Central memory CD4-positive, alpha-beta T cell (primary cell): ENCODE measurements at places on chromosomes 6 and 20.

- DNase-seq, result no peak
Measured at GRCh38 chr20:45971425-45971674, 653 bp downstream of the ZNF335 start.

DNA sequence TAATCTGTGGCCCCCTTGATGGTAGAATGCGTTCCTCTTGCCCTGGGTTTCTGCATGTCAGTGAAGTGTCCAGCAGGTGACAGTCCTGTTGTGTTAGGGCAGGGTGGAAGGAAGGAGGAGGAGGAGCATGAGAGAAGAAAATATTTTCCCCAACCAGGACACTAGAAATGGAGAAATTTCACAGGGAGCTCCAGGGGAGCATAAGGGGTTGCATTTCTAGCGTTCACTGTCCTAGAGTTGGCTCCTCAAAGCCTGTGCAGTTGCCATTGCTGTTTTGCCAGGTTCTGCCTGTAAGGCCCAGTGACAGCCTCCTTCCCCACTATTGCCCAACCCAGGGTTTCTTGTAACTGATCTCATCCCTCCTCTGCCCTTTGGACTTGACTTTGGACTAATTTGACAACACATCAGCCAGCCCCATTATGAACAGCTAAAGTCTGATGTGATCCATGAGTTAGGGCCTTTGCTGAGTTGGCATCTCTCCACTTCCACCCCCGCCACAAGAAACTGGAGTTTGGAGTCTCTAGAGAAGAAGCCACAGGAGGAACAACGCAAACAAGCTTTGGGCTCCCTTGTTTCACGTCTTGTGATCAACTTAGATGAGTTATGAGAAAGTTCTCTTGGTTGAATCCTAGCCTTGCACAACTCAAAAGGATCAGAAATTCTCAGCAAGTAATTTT is 14.0 kb upstream of the FAM50B start:
- DNase-seq, result no peak

GRCh38 chr20:7984192-7984591 is 35.4 kb downstream of the TMX4 start:
- no peak for DNase-seq

- DNase-seq, result no peak
Measured at GRCh38 chr6:47532981-47533585, 55.5 kb downstream of the CD2AP start.

DNA sequence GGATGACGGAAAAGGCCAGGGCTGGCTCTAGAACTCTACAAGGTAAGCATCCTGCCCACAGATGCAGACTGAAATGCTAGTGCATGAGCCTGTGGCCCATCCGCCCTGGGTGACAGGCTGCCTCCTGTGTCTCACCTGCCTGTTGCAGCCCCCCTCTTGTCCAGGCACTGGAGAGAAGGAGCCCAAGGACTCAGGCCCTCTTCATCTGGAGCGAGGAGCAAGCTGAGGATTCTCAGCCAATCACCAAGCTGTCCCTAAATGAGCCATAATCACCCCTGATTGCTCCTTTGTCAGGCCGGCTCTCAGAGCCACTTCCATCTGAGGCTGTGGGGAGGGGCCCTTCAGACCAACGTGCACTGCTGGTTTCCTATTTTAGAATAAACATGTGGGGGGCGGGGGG is 10.0 kb upstream of the SLC32A1 start:
- DNase-seq, result no peak

DNA sequence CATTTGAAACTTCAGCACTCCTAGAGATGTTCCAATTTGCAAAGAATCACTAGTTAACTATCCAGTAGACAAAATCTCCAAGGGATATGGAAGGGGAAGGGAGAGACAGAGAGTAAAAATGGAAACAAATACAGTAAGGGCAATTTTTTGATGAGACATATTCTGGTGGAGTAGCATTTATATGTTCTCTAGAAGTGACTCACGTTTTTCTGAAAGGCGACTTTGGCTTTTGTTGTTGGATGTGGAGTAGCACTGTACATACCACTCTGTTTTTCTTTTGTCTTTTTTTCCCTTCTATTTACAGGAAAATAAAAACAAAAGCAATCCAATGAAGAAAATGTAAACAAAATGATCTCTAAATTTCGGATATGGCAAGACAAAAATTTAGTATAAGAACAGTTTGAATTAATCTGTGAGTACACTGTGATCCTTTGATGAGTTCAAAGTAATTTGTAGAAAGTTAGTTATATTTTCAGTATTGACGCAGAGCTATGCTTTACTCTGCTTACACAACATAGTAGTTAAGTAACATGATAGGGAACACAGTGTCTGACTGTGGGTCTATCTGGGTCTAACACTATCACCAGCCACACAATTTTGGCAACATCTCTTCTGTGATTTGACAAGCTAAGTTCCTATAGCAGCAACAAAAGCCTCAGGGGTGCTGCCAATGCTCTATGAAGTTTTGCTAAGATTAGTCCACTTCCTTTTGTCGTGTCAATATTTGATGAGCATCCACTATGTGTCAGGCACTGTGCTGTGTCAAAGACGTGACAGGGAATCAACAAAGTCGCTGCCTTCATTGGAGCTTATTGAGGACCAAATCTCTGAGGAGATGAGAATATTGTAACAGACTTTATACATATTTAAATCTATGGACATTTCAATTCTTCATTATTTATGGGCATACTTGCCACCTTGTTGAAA is 27.3 kb upstream of the TAGAP start:
- no peak for DNase-seq

- DNase-seq, result no peak
Measured at GRCh38 chr20:47041396-47041899, 146.8 kb downstream of the EYA2 start.

GRCh38 chr20:3330046-3330741 is 77.3 kb downstream of the DNAAF9 start:
- no peak for DNase-seq

DNA sequence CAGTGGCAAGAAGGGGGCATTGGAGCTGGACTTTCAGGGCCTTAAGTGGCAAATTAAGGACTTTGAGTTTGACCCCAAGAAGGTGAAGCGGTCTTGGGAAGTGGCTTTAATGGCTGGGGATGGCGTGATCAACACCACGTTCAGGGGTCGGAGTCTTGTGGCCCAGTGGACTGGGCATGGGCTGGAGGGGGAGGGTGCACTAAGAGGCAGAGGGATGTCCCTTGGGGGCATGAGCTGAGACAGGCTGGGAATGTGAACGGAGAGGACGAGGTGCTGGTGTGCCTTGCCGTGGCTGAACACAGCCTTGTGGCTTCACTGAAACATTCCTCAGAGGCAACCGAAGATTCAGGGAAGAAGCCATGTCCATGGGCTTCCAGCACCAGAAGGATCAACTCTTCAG is 227.0 kb downstream of the SYNDIG1 start:
- no peak for DNase-seq

- no peak for DNase-seq
Measured at GRCh38 chr6:24408719-24409410, 6.1 kb downstream of the MRS2 start.

DNA sequence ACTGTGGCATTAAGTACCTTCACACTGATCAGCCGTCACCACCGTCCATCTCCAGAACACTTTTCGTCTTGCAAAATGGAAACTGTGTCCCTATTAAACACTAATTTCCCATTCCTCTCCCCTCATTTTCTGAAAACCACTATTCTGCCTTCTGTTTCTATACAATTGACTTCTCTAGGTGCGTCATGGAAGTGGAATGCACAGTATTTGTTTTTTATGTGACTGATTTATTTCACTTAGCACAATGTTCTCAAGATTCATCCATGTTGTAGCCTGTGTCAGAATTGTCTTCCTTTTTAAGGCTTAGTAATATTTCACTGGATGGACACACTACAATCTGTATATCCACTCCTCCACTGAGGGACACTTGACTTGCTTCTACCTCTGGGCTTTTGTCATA is 53.8 kb upstream of the PDE10A start:
- DNase-seq, result no peak

DNA sequence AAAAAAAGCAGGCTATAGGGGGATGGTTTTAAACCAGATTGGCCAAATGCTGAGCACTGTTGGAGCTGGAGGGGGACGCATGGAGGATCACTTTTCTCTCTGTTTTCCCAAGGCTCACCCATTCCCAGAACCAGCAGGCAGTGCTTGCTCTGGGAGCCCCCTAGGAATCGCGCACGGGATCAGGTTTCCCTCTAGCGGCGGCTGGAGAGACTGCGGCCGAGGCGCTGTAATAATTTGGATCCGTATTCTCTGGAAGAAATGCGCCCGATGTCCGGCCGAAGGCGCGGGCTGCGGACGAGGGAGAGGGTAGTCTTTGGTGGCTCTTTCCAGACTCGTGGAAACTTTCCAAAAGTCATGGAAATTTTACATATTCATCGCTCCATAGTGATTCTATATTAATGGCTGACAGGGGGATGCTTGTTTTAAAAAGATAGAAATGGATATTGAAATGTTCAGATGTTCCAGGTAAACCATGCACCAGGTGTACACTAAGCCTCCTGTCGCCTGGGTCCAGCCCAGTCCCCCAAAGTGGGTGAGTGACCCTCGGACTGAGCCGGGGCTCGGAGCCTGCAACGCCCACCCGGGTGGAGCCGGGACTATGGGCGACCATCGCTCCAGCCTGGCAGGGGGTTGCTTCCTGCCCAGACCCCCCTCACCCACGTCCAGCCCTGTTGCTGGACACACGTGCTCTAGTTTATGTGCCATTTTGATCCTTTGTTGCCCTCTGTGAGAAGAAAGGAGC is 78.7 kb upstream of the PHACTR3 start:
- no peak for DNase-seq

DNA sequence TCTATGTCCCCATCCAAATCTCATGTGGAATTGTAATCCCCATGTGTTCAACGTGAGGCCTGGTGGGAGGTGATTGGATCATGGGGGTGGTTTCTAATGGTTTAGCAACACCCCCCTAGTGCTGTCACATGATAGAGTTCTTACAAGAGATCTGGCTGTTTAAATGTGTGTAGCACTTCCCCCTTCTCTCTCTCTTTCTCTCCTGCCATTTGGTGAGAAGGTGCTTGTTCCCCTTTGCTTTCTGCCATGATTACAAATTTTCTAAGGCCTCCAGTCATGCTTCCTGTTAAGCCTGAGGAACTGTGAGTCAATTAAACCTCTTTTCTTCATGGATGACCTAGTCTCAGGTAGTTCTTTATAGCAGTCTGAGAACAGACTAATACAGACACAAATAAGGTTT is 165.4 kb downstream of the OGFRL1 start:
- DNase-seq, result no peak

GRCh38 chr6:30334075-30334783 is 7.5 kb downstream of the TRIM39 start:
- DNase-seq, result no peak

GRCh38 chr6:117951783-117952182 is 44.7 kb downstream of the SLC35F1 start:
- no peak for DNase-seq

DNA sequence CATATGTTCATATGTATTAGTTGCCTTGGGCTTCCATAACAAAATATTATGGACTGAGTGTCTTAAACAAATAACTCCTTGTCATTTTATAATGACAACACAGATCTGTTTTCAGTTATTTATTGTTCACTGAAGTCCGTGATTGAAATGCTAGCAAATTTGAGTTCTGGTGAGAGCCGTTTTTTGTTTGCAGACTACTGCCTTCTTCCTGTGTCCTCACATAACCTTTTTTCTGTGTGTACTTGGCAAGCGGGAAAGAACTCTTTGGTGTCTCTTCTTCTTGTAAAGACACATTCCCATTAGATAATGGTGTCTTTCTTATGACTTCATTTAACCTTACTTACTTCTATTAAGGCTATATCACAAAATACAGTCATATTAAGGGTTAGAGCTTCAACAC is 482.9 kb upstream of the EYS start:
- no peak for DNase-seq

GRCh38 chr20:36779656-36780025 is 6.1 kb upstream of the DSN1 start:
- DNase-seq, result no peak

DNA sequence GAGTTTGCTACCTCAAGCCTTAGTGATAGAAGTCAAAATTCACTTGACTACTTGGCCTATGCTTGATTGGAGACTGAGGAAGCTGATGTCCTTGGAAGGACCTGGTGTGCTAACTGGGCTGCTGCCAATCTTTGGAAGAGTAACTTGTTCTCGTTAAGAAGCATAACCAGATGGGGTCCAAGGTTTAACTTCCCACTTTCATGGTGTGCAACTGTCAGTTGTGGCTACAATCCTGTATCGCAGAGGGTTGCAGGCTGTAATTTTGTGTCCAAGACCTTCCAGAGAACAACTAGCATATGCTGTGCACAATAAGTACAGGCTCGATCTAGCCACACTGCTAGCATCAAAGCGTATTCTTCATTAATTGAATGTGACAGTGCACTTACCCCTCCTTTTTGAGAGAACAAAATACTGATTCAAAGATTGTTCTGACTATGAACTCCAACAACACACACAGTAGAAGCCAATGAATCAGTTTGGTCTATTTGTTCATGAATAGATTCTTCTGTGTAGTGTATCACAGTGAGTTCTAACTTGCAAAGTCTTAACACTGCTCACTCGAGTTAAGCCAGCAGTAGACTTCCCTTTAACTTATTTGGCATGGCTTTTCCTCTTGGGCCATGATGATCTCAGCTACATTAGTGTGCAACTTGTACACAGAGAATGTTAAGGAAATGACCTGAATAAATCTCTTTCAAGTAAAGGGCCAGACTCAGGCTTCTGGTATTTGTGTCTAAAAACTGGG is 15.8 kb upstream of the PLCB1 start:
- no peak for DNase-seq

DNA sequence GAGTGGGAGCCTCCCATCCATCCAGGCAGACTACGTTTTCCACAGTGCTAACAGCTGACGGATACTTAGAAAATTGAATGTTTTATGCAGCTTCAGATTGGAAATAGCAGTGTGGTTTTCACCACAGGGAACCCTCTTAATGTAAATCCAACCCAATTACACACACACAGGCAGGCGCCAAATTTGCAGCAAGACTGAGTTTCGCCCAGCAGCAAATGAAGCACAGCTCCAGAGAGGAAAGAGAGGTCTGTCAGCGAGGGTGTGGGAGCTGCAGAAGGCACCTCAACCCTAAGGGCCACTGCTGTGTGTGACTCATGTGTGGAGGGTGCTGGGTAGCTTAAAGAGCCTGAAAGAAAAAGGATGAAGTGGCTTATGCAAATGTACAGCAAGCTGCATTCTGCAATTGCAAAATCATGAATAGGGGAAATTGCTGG is 365.7 kb downstream of the MAFB start:
- DNase-seq, result no peak

GRCh38 chr6:127383988-127384387 is 40.6 kb upstream of the ECHDC1 start:
- no peak for DNase-seq

DNA sequence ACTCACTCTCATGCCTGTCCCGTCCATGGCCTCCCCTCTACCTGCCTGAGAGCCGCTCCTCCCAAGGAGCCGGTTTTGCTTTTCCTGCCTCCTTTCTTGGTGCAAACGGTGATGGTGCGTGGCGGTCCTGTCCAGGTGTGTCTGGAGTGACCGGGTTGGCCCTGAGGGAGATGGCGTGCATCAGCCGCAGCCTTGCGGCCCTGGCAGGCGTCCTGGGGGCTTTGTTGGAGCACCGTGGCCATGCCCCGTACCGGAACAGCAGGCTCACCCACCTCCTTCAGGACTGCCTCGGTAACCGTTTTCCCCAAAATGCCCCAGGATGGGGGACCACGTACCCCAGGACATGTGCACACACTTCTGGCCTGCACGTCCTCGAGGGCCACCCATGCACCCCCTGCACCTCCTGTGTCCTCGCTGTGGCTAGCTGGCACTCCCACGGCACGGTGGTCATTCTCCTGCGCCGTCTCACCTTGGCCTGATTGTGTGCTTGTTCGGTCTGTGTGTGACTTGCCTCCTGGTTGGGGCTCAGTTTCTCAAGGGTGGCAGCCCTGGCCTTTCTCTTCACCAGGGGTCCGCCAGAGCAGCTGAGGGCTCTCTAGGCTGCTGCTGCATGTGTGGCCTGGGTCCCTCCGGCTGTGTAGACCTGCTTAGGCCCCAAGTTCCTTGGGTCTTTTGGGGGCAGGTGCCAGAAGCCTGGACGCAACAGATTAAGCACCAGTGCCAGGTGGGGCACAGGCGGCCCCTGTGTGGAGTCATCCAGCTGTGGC is 36.4 kb downstream of the FRMD1 start:
- no peak for DNase-seq
